Liver (tissue), 10 donors: ENCODE measurements at places on chromosomes 3 and 15. TPM values are rescaled to one million over a fixed set of nuclear protein-coding genes. Genes with fewer than 3 reads are reported as not detected.
A peak's percentile ranks its signal among the peaks of the same experiment; 100 is the strongest.

DNA sequence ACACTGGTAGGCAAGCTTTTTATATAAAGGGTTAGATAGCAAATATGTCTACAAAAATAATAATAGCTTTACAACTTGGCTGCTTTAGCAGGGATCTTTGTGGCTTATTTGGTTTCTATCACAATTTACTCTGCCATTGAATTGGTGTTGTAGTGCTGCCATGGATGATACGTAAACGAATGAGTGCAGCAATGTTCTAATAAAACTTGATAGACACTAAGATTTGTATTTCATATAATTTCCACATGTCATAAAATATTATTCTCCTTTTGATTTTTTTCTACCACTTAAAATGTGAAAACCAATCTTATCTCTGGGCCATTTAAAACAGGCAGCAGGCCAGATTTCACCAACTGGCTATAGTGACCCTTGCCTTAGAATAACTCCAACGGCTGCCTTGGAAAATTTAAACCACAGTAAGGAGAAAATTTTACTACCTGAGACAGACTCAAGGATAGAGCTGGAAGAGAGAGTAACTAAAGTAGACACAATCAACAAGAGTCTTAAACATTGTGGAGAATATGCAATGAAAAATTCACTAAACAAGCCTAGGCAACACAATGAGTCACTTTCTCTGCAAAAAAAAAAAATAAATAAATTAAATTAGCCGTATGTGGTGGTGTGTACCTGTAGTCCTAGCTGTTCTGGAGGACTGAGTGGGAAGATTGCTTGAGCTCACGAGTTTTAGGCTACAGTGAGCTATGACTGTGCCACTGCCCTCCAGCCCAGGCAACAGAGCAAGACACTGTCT lies 8.1 kb downstream of the NPHP3 start:
- DNase-seq = no peak

- DNase-seq = no peak
Observed at GRCh38 chr3:4340077-4340410, 36.9 kb downstream of the SETMAR start.

GRCh38 chr3:127714125-127714571 lies 41.4 kb downstream of the ABTB1 start:
- no peak for DNase-seq

- DNase-seq = no peak
Observed at GRCh38 chr3:73727117-73727821, 102.5 kb upstream of the PDZRN3 start.

DNA sequence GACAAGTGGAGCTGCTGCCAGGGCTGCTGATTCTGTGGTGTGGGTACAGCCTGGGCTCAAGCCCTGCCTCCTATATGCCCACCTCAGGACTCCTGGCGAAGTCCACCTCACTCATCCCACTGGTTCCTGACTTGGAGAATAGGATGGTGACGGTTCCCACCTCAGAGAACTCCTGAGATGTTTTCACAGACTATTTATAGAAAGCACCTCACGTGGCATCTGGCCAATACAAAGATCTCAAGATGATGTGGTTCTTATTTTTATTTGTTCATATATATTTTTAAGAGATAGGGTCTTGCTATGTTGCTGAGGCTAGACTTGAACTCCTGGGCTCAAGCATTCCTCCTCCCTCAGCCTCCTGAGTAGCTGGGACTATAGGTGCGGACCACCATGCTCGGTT lies 236.9 kb upstream of the BHLHE40 start:
- no peak for DNase-seq

GRCh38 chr3:188712248-188712924 lies 459.4 kb upstream of the TPRG1 start:
- DNase-seq = no peak

- DNase-seq = no peak
Observed at GRCh38 chr15:98996169-98996568, 11.4 kb downstream of the PGPEP1L start.

DNA sequence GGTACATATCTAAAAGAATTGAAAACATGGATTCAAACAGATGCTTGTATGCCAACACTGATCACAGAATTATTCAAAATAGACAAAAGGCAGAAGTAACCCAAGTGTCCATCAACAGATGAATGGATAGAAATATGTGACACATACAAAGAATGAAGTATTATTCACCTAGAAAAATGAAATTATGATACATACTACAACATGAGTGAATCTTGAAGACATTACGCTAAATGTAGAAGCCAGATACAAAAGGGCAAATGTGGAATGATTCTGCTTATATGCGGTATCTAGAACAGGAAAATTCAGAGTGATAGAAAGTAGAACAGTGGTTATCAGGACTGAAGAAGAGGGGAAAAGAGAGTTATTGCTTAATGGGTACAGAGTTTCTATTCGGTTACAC lies 26.2 kb upstream of the SLC12A8 start:
- DNase-seq = no peak

- no peak for DNase-seq
Observed at GRCh38 chr15:65327651-65328393, 23.3 kb downstream of the RNU5B-1 start.

DNA sequence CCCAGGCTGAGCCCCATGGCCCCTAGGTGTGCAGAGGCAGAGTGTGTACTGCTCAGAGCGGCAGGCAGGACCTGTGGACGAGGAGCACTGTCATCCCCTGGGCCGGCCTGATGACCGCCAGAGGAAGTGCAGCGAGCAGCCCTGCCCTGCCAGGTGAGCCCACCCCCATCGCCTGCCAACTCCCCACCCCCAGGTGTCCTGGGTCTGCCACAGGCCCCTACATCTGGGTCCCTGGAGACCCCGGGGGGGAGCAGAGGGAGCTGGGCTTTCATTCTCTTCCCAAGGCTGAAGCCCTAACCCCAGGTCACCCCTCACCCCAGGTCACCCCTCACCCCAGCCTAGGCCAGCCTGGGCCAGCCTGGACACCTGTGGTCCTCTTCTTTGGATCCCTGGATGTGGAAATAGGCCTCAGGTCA lies 93.1 kb downstream of the TBC1D2B start:
- DNase-seq = no peak

DNA sequence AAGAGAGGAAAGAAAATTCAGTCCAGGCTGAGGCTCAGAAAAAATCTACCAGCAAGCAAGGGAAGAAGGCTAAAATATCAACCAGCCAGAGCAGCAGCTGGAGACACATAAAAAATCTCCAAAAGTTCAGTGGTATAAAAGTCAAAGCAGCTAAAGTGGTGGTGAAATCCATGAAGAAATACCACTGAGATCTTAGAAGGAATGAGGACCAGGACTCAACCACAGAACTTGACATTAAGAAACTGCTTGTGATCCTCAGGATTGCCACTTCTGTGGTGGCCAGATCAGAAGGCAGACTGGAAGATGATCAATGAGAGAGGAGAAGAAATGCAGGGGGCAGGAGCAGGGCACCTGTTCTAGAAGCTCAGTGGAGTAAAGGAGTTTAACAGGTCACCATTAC lies 22.5 kb downstream of the CNTN3 start:
- no peak for DNase-seq

DNA sequence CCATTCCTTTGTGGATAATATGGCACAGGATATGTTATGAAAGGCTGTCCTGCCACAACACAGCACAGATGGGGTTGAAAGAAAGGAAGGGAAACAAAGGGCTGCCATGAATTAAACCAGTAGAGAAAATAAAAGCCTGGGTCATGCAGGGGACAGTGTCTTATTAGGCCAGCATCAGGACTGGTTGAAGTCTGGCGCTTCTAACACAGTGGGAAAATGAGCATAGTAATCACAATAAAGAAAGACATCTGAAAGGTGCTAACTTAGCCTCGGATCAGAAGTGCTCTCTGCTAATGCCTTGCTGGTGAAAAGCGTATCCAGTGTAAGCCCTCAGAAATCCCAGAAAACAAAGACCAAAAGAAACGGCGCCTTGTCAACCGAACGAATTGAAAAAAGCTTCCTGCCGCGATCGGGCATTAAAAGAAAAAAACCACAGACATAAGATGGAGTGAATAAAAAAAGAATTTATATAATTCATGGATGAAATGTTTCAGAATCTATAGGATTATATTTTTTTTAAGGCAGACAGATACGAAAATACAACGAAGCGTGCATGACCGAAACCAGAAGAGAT lies 566 bp upstream of the MKRN3 start:
- DNase-seq = no peak

- DNase-seq = no peak
Observed at GRCh38 chr3:83317605-83318004, 1556.2 kb upstream of the GBE1 start.

DNA sequence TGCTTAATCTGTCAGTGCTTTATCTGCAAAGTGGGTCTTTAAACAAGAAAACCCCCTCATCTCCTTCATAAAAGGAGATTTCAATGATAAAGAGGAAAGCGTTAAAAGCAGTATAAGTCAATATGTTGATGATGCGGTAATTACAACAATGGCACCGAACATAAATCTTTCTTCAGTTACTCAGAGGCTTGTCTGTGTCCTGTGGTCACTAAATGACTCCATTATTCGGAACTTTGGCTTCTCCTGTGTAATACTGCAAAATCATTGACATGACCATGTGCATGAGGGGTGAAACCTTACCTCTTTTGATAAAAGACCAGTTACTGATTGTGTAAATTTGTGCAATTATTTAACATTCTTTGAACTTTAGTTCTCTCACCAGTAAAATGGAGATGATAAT lies 4.8 kb upstream of the USP3 start:
- DNase-seq = no peak

DNA sequence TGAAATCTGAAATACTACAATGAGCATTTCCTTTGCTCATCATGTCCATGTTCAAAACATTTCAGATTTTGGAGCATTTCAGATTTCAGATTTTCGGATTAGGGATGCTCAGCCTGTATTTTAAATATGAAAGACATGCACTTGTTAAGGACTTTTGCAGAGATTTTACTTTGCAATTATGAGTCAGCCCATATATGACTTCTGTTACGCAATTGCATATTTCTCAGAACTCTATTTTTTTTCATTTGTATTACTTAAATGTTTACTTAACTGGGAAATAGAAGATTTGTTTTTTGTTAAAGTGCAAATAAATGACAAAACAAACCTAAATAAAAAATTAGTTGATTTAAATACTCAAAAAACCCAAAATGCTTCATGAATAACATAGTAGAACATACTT lies 376.2 kb downstream of the ZBTB20 start:
- no peak for DNase-seq

- DNase-seq = no peak
Observed at GRCh38 chr15:101039461-101039860, 120.3 kb downstream of the LRRK1 start.

GRCh38 chr3:124823206-124823605 lies 64.0 kb downstream of the ITGB5 start:
- no peak for DNase-seq

- DNase-seq = peak; percentile 47
Observed at GRCh38 chr15:32029862-32030781, at the start of gene CHRNA7. Gene CHRNA7, plus strand, starts transcription at chr15:32030515. Its CDS starts 80 bp downstream, at chr15:32030595.

DNA sequence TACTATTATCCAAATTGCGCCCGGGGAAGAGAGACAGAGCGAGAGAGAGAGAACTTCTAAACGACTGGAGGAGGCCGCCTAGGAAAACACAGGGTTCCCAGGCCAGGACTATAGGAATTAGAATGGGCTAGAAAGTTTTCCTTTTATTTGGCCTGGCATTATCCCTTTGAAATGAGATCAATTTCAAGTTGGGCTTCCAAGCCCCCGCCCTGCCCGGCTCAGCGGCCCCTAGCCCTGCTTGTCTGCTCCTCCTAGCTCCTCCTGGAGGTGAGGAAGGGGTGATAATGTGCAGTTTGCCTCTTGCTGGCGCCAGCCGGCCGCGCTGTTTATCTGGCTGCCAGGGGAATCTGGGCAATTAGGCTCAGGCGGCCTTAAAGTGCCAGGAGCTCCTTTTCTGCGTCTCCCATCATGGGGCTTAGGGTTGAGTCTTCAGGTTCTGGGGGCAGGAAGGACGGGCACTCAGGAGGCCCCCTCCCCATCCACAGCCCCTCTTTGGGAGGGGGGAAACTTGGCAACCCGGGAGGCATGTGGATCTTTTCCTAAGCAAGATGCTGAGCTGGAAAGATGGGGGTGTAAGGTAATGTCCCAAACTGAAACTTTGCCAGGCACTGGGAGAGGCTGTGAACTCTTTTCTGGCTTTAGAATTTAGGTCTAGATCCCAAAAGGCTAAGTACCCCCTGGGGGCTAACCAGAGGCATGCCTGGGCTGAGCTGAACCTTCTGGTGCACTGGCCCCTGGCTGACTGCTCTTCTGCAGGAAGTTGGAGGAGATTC lies 5.5 kb downstream of the SMAD6 start:
- no peak for DNase-seq

DNA sequence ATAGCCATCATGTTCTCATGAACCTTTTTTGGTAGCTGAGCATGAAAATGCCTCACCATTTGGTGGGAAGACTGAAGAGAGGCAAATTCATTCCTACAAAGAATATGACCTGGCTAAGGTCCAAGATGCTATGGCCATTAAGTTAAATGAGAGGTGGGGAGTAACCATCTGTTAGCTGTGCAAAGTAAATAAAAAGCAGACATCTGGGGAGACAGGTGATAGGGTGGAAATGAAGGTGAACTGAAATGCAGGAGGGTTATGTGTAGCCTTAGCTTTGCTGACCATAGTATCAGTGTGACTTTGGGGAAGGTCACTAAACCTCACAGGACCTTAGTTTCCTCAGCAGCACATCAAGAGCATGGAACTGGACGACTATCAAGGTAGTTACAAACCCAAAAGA lies 111.0 kb upstream of the STRIT1 start:
- no peak for DNase-seq

GRCh38 chr3:5251196-5251583 lies 63.7 kb downstream of the EDEM1 start:
- no peak for DNase-seq

UPK1B gene
- total RNA-seq = 0.23 TPM

PLA2G4E gene
- not detected for total RNA-seq

MEIS2 gene
- total RNA-seq = 12.6 TPM

DIS3L gene
- total RNA-seq = 17.2 TPM

PP2D1 gene
- not detected for total RNA-seq

SLC28A1 gene
- total RNA-seq = 39.7 TPM

ZMYND10 gene
- total RNA-seq = 0.75 TPM

NLGN1 gene
- total RNA-seq = 0.67 TPM

COL8A1 gene
- 0.14 TPM for total RNA-seq

ARNT2 gene
- total RNA-seq = 0.92 TPM

RLBP1 gene
- not detected for total RNA-seq

USP19 gene
- total RNA-seq = 39.6 TPM
